ENCODE measurements at places on chromosomes 2 and 18. TPM values are rescaled to one million over a fixed set of nuclear protein-coding genes. Genes with fewer than 3 reads are reported as not detected.

GRCh38 chr18:49024804-49025421, 74.1 kb upstream of the SMAD7 start:
- no peak for DNase-seq

GRCh38 chr18:8036551-8036950, 469.4 kb downstream of the PTPRM start:
- DNase-seq = no peak

Gene LHCGR
- total RNA-seq = 0.96 TPM

Gene ACMSD
- total RNA-seq = not detected

GRCh38 chr2:101811226-101812015, 113.9 kb downstream of the MAP4K4 start:
- no peak for DNase-seq

DNA sequence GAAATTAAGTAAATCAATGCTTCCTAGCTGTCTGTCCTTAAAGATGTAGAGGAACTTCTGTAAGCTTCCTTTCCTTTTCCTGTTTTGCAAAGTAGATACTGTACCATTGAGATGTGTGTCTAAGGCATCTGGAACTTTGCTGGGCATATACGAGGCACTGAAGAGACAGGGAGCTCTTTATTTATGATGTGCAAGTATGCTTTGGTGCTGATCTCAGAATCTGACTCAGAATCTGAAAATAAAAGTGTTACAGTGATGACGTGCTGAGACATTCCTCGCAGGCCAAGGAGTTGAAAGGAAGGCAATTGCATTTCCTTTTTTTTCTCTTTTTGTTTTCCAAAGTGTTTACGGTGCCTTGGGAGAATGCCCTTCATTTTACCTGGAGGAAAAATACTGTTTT, 230.9 kb upstream of the RGPD4 start:
- no peak for DNase-seq

Gene FOXD4L1
- total RNA-seq = not detected

GRCh38 chr18:76476665-76477561, 18.1 kb downstream of the ZNF516 start:
- no peak for DNase-seq

Gene SLC14A1
- 15.1 TPM for total RNA-seq

DNA sequence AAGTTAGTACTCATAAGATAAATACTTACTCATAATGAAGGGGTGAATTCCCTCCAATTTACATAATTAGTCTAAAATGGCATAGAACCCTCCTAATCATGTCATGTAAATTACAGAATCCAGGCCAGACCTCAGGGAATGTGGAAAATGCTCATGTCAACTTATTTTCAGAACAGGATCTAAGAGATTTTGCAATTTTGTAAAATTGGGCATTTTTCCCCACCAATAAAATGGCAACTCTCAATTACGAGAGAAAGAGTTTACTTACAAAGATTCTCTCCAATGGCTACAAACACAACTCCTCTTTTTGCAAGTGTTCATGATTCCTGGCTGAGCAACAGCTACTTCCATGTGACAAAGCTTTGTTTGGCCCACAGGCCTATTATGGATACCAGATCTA, 33.8 kb upstream of the SP5 start:
- no peak for DNase-seq

DNA sequence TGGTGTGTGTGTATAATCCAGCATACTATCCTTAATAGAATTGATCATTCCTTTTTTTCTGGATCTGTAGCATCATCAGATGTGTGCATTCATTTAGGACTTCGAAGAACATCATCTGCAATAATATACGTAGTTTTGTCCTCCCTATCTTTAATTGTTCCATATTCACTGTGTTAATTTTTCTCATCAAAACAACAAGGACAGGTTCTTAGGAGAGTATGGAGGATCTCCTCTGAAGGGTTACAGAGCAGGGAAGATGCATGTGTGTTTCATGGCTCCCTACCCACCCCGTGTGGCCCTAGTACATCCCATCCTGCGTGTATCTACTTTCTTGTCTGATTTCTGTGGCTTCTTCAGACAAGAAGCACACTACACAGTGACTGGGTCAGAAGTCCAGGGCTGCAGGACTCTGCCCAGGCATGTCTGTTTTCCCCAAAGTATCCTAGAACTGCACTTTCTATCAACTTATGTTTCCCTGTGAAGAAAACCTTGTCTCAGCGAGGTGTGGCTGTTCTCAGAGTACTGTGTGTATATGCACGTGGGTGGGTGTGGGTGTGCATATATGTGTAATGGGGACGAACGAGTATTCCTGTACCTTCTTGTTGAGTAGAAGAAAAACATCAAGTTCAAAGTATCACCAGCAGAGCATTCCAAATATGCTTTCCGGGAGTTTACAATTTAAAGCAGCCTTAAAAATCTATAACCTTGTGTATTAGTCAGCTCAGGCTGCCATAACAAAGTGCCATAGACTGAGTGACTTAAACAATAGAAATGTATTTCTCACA, 220.4 kb upstream of the FOSL2 start:
- no peak for DNase-seq

DNA sequence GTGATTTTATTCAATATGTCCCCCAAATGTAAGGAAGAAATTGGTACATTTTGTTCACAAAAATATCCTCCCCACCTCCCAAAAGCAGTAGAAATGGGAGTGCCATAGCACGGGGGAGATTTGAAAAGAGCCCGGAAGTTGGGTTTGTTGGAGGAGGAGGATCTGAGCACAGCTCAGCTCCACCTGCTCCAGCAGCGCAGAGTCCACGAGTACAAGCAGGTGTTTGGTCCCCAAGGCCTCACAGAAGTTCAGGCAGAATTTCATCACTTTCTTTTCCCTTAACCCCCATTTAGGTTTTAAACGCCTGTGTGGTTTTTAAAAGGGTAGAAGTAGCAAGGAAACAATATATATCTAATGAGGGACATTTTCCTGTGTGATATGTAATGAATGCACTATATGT, 56.0 kb downstream of the TRAPPC12 start:
- no peak for DNase-seq

DNA sequence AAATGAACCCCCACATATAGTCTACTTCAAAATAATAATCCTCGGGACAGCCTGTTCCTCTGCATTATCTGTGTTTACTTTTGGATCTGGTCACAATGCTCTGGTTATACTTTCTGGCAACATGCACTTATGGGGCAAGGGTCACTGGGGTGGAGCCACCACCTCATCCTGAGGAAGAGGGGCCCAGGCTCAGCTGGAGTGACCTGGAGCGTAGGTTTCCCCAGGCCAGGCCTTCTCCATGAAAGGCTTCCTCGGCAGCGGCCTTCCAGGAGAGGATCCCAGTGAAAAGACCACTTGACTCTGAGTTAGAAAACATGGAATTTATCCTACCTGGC, 237.4 kb downstream of the SETBP1 start:
- no peak for DNase-seq

- DNase-seq = no peak
Measured at GRCh38 chr18:25279556-25279955, 72.4 kb downstream of the ZNF521 start.

Gene LDLRAD4
- total RNA-seq = 38.3 TPM

DNA sequence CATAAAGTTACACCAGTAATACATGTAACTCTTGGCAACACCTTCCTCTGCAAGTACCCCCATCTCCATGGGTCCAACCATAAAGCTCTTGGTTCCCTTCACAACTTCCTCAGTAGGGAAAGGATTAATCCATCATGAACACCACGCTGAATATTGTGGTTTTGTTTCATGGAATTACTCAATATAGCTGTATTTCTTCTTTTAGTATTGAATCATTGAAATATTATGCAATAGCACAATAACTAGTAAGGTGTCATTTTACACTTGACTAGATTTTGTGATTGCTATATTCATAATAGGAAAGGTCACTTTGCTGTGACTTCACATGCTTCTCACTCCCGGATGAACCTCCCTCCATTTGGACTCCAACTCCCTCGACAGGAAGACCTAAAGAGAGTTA, 29.7 kb upstream of the PID1 start:
- DNase-seq = no peak

DNA sequence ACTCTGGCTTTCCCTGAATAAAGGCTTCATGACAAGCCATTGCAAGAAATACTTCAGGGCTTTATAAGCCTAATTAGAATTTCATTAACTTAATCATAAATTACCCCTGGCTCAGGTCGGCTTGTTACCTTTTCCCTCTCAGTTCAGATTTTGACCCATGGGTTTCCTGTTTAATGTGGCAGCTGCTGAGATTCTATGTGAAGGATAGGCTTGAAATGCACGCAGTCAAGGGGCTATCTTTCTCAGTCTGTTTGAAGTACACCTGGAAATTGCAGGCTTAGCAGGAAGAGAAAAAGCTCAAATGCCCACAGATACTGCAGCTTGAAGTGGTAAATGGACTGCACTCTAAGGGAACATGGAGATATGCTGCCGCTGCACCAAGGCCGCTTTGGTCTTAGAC, 49.4 kb downstream of the CAVIN2 start:
- DNase-seq = no peak

Gene FSHR
- total RNA-seq = not detected

DNA sequence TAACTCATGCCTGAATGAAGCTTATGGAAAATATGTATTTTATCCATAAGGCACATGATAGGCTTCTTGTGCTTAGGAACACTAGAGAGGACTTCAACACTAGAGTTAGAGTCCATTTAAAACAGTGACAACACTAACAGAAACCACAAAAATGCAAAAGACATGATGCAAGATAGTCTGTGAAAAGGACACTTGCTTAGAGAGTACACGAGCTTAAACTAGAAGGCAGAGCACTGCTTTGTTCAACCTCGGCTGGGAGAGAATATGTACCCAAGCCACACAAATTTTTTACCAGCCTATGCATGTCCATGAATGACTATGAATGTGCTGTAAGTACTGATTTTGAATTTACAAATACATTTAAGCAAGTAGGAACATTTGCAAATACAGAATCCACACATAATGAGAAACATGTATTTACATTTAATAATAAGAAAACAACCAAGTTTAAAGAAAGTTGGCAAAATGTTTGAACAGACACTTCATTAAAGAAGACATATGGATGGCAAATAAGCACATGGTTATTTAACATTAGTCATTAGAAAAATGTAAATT, 130.6 kb downstream of the SPOPL start:
- no peak for DNase-seq

Gene MRO
- 1.3 TPM for total RNA-seq

DNA sequence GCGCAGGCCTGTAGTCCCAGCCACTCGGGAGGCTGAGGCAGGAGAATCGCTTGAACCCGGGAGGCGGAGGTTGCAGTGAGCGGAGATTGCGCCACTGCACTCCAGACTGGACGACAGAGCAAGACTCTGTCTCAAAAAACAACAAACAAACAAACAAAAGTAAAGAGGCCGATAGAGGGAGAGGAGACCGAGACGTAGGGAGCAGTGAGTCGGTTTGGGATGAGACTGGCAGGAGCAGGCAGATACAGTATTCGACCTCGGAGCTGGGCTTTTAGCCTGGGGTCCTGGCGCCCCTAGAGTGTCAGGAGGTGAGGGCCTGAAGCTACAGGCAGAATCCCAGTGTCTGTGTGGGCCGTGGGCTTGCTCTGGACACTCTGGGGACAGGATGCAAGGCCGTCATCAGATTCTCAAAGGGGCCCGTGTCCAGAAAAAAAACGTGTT, 51.2 kb downstream of the SLC4A1AP start:
- DNase-seq = no peak

DNA sequence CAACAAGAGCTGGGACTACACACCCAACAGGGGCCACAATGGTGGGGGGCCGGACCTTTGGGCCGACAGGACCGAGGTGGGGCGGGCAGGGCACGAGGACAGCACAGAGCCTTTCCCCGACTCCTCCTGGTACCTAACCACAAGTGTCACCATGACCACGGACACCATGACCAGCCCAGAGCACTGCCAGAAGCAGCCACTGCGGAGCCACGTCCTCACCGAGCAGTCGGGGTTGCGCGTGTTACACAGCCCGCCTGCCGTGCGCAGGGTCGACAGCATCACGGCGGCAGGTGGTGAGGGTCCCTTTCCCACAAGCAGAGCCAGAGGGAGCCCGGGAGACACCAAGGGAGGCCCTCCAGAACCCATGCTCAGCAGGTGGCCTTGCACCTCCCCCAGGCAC, 119.5 kb downstream of the MTCL1 start:
- no peak for DNase-seq

Gene CPO
- total RNA-seq = 0.69 TPM

All from omental fat pad (tissue), 4 donors.